ENCODE measurements at places on chromosomes 6 and 20. TPM values are rescaled to one million over a fixed set of nuclear protein-coding genes. Genes with fewer than 3 reads are reported as not detected.

ZDHHC14 gene
- 3.5 TPM for total RNA-seq

OSTM1 gene
- total RNA-seq: 20.0 TPM

UST gene
- 15.1 TPM for total RNA-seq

CST3 gene
- total RNA-seq: 164 TPM

PPIL6 gene
- total RNA-seq: 1.4 TPM

DNAH8 gene
- total RNA-seq: under 0.01 TPM

AVP gene
- not detected for total RNA-seq

ANGPT4 gene
- not detected for total RNA-seq

PPP1R14C gene
- 0.17 TPM for total RNA-seq

PRR18 gene
- total RNA-seq: not detected
